ENCODE measurements at places on chromosomes 7 and 10.

DNA sequence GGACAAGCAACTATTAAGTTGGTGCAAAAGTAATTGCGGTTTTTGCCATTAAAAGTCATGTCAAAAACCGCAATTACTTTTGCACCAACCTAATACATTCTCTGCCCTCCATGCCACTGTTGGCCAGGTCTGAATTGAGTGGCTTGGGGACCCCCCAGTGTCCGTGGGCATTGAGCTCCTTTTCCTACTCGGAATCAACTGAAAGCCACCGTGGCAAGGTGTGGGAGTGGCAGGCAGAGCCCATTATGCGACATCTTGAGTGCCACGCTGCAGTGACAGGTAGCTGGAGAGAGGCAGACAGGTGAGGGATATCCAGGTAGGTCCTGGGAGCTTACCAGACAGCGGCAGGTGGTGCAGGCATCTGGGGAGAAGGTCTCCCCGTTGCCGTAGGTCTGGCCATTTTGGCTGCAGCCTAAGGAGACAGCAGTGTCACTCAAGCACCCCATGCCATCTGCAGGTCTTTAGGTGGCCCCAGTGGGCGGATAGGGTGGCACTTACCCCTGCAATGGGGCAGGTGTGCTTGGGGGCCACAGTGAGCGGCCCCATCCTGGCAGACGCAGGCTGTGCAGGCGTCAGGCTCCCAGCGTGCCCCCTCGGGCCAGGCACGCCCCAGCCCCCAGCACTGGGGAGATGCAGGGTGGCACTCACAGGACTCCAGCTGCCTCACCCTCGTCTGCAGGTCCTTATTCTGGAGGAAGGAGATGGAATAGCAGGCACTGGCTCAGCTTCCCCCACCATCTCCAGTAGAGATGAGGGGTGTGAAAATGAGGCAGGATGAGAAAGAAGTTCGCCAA lies 3.5 kb downstream of the KCP start:
- no peak for DNase-seq

DNA sequence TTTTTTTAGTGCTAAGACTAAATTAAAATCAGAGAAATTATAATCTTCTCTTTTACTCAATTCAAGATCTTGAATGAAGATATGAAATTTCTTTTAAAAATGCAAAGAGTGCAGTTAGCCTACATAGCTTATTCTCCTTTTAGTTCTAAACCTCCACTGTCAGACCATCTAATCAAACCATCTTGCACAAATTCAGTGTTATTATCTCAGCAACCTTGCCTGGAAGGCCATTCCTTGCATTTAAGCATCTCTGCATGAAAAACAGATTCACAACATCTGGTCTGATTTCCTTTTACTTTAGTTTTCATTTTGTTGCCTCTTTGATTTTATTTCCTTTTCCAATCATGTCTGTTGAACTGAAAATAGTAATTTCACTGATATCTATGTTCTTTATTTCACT lies 527.2 kb upstream of the LRRTM3 start:
- DNase-seq: no peak

DNA sequence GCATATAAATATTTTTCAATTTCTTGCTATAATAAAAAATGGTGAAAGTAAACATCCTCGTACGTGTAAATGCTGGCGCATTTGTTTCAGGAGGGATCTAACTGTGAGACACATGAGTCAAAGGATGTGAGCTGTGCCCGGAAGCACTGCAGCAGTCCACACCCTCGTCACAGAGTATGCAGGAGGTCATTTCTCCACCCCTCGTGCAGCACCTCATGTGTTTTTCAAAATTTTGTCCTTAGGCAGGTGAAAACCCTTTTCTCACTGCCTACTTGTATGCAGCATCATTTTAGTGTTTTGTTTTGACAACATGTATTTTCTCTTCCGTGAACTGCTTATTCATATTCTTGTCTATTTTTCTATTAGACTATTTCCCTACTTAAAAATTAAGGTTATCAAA lies 162.7 kb downstream of the AVL9 start:
- DNase-seq: no peak

DNA sequence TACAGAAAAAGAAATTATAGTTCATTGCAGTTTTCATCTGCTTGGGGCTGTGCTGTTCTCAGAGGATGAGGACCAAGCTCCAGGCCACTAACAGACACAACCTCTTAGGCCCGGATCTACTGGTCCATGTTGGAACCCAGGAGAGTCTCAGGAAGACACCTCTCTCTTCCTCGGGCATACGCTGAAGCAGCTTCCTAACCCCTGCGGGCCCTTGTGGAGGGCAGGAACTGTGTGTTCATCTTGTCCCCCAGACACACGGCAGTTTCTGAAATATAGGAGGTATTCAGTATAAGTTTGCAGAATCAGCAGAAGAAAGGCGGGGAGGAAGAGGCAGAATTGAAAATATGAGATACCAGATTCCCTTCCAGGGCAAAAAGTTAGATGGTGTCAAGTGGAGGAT lies 78.4 kb downstream of the EEPD1 start:
- no peak for DNase-seq

- DNase-seq: peak; percentile 68
These were observed 143.3 kb downstream of the TES start for GRCh38 chr7:116353647-116354046.

DNA sequence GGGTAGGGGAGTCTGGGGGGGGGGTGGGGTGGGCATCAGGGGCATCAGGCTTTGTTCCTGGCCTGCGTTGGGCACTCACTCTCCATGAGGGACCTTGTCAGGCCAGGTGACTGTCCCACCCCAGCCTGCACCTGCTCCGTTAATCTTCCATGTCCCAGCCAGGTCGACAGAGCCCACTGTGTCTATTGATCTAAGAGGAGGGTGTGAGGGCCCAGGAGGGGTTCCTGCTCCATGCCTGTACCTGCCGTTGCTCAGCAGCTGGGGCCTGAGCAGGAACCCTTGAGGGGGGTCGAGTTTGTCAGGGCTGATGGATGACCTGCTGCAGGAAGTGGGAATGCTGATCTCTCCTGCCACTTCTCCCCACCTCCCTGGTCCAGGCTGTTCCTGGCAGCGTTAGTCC lies 18.6 kb downstream of the NEUROG3 start:
- DNase-seq: no peak

All from right hindlimb (tissue), 1 donor.